ENCODE measurements at places on chromosomes 4 and X. TPM values are rescaled to one million over a fixed set of nuclear protein-coding genes. Genes with fewer than 3 reads are reported as not detected.
A peak's percentile ranks its signal among the peaks of the same experiment; 100 is the strongest.

Gene LDB2
- 79.7 TPM for total RNA-seq

- DNase-seq = peak; percentile 40
These were observed 97.1 kb downstream of the NFKB1 start for GRCh38 chr4:102598086-102598761.

DNA sequence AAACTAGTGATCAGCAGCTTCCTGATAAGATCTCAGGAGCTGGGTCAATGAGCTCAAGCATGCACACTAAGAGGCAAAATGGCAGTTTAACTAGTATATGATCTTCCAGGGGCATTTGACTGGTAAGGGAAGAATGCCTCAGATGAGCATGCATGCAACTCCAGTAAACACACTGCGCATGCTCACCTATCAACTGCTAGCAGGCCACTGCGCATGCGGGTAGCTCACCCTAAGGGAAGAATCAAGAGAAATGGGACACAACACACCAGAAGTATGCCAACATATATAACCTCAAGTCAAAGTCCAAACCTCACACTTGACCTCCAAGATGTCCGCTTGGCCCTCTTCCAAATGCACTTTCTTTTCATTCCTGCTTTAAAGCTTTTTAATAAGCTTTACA lies 1004.0 kb downstream of the ADGRL3 start:
- DNase-seq = no peak

DNA sequence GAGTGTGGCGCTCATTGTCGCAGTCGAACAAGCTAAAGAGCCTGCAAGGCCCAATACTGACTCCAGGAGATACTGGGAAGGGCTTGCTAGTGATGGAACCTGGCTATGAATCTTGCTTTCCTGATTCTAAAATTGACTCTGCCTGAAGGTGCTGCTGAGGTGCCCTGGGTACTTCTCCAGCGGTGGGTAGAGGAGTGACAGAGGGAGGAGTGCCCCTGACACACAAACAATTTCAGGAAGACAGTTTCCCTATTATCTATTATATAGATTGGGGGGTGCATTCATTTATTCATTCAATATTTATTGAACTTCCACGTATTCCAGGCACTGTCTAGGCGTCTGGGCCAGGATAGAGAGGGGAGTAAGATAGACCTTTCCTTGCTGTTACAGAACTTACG lies 339.2 kb upstream of the GATB start:
- DNase-seq = no peak

DNA sequence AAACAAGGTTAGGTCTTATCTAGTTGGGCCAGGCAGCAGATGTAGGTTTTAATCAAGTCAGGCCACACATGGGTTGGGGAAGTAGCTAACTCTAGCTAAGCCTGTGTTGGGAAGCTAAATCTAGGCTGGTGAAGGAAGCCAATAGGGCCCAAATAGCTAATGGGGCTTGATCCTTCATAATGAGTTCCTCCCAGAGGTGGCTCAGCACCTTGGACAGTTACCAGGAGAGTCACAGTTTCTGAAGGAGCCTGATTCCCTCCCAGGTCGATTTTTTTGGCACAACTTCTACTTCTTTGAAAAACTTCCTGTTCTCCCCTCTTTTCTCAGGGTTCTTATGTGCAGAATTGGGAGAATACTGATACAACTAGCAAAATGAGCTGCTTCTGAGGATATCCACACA lies 242.5 kb upstream of the PRPS2 start:
- DNase-seq = peak; percentile 13

DNA sequence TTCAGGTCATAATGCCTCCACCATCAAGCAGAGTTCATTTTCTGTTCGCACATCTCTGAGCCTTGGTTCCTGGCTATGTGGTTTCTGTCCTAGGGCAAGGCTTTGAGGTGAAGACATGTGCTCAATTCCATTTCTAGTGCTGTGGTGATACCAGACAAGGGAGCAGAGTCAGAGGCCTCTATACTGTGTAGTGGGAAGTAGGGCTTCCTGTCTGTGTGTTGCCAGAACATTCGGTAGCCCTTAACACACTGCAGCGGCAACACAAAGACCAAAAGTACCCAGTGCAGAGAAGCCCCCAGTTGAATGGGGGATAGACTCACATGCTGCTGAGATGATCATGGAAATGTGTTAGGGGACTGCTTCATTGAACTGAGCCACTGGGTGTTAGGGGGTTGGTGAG lies 56.4 kb downstream of the STARD8 start:
- no peak for DNase-seq

Gene INPP4B
- total RNA-seq = 39.2 TPM

DNA sequence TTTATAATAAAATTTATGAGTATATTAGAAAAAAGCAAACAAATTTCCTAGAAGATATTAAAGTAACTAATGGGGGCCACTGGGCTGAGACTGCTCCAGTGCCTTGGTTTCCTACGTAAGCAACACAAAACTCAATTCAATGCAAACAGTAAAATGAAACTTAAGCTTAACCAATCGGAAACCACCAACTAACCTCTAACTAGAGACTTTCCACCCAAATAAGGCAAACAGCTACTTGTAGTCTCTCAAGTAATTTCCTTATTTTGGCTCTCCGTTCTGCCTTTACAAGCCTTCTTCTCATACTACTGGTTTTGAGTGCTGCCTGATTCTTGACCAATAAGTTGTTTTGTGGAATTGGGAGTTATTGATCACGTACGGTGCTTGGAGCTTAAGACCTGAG lies 167.3 kb upstream of the VEGFC start:
- no peak for DNase-seq

Gene PNMA3
- not detected for total RNA-seq

DNA sequence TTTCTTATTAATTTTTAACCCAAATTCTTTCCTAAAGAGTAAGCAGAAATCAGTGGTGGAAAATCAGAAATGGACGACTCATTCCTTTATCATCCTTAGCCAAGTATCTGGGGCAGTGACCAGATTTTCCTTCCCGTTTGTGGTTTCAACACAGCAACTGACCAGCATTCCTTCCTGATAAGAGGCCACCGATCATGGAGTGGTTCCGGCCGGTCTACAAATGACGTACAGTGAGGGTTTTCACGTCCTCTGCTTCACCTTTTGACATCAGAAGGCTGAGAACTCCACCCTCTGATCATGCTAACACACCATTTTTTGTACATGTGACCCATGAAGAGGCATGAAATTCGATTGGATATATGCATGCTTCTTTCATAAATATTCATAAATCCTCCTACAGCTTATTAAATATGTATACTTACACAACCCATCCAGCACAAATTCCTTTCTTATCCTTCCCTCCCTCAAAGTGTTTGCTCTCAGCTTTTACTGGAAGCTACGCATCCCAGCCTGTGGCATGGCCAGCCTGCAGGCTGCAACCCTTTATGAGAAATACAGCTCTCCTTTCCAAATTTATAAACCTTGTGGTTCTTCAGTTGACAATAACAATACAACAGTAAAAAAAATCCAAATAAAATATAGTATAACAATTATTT lies 173.0 kb upstream of the CASK start:
- peak; percentile 85 for DNase-seq

Gene FAM149A
- 0.13 TPM for total RNA-seq

All from GM23248 (cell line).